Choroid plexus epithelial cell (primary cell): ENCODE measurements at places on chromosomes 1 and 21.

DNA sequence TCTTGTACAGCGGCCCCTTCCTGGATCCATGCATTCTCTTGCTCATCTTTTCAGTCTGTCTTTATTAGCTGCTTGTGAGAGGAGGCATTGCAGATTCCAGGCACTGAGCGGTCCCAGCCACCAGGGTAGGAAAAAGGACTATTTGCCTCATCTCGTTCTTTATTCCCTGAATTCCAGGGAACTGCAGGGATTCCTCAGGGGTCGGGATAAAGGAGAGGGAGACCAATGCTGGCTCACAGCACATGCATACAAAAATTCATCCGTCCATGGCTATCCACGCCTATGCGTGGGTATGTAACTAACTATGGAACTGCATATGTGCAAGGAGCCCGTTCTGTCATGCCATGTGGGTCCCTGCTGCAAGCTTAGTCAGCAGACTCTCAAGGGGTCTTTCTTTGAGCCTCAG is 879 bp upstream of the PLPPR5 start:
- peak; percentile 9 for DNase-seq

DNA sequence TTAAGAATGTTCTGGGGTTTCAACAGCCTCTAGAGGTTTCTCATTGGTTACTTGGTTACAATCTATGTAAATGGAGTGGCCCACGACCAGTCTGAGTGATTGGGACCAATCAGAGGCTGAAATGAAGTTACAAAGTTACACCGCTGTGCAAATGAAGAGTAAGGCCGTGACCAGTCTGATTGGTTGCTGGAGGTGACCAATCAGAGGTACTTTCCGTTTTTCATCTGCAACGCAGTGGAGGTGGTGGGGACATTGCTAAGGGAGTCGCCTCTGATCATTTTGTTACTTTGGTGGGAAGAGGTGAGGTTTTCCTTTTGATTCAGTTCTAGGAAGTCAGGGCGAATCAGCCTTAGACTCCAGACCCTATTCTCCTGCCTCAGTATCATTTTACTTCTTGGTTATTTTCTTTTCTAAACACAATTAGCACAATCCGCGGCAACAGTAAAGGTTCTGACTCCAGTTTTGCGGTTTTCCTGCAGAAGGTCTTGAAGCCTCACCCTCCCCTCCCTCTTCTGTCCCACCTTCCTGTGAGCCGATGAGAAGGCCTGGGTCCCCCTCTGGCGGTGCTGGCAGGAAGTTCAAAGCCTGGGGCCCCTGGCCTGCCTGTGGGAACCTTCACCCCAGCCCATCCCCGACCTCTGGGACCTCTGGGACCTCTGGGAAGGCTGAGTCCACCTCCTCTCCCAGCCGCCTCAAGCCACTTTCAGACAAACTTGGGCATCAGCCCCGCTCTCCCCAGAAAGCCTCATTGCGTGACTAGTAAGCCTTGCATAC is 38.7 kb upstream of the TTC34 start:
- DNase-seq, result no peak

DNA sequence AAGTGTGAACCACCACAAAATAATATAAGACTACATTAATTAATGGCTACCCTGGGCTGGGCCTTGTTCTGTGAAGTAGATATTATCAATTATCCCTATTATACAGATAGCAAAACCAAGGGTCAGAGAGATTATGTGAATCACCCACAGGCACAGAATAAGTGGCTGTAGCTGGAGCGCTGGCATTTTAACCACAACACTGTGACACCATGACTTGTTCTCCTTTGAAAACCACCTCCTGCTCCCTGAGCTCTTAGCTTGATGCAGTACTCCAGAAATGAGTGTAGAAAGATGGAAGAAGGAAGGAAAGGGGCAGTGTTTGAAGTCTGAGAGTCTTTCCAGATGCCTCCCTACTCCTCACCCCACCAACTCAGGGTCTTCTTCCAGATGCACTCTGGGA is 29.5 kb upstream of the JUN start:
- DNase-seq, result no peak

DNA sequence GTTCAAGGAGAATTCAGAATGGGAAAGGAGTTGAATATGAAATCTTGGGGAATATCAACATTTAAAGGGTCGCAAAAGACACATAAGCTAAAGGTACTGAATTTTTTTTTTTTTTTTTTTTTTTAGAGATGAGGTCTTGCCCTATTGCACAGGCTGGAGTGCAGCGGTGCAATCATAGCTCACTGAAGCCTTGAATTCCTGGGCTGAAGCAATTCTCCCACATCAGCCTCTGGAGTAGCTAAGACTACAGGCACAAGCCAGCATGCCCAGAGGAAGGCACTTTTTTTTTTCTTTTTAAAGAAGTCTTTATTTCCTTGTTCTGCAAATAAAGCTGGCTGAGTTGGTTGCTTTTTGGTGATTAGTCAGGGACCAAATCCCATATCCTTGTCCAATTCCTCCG is 44.1 kb upstream of the RAB3GAP2 start:
- DNase-seq, result no peak

DNA sequence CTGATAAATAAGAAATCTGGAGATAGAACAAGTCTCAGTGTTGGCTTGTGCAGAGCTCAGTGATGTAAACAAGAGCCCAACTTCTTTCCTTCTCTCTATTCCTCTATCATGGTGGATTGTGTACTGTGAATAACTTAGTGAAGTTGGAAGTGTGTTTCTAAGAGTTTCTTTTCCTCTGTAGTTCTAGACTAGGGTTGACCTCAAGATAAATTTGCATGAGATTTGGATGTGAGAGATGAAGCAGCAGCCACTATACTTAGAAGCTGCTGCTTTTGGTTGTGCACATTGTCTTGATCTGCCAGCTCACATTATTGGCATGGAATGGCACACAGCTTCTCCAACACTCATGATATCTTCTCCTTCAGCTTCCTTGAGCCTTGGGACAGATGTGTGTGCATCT is 198.9 kb upstream of the ZP4 start:
- DNase-seq, result no peak

- no peak for DNase-seq
Measured at GRCh38 chr1:204149107-204149506, 2.7 kb downstream of the ETNK2 start.

DNA sequence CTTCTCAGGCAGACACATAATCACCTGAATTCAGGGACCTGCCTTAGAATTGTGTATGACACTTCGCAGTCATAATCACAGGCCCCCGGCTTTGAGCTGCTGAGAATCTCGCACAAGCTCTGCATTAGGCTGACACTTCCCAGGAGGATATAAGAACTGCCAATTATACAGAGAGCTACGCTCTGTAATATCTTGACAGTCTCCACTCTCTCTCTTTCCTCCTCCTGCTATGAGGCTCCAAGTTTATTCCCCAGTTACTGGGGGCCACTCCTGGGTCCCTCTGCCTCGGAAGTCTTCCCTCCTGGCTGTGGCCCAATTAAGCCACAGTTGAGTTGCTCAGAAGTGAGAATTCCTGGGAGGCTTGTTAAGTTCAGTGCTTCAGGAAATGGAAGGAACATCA is 42.7 kb downstream of the EBNA1BP2 start:
- DNase-seq, result no peak

GRCh38 chr1:75908717-75909152 is 23.5 kb downstream of the ASB17 start:
- DNase-seq, result peak; percentile 80

GRCh38 chr1:232344791-232345399 is 285.0 kb downstream of the SIPA1L2 start:
- no peak for DNase-seq

DNA sequence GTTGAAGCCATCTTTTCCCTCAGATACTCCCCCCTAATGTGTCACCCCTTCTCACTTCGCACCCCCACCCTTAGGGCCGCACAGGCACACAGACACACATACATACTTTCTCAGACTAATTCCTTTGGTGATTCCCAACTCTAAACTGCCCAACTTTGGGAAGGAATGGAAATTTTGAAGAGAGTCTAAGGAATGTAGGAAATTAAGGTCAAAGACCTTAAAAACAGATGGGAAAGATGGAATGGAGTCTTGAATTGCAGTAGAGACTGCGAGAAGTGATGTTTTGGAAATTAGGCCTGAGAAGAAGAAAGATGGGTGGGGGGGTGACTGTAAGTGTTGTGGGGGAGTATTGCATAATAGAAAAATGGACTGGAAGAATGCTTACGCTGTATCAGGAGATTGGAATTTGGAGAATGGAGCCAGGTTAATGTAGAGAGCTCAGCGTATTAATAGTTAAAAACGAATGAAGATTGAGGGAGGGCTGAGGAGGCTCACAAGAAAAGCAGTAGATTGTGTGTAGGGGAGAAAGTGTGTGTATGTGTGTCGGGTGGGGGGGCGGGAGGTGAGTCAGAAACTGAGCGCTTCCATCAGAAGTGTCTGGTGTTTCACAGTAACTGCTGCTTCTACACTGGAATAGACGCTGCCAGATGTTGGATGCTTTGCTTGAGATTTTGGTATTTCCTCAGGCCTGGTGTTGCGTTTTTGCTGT is 1.7 kb downstream of the PIP5K1A start:
- peak; percentile 90 for DNase-seq
